Endodermal cell (in vitro differentiated cells): ENCODE measurements at places on chromosomes 5 and 9.

- H3K36me3 ChIP-seq, result no peaks in the 10 kb centered on the region
- no peak overlapping the region for H3K4me3 ChIP-seq
- H3K27me3 ChIP-seq, result peaks cover 7% of the 10 kb centered on the region
These were observed 124.5 kb upstream of the LRRTM2 start for GRCh38 chr5:138999674-139000073.

GRCh38 chr9:85158512-85158911, 489.0 kb downstream of the NTRK2 start:
- DNase-seq, result no peak
- no peak overlapping the region for H3K27ac ChIP-seq
- no peaks in the 10 kb centered on the region for H3K27me3 ChIP-seq
- peak overlapping the region; percentile 44 for H3K4me3 ChIP-seq
- peaks cover 21% of the 10 kb centered on the region for H3K4me1 ChIP-seq

- no peak overlapping the region for H3K27ac ChIP-seq
- H3K27me3 ChIP-seq, result no peaks in the 10 kb centered on the region
- no peaks in the 10 kb centered on the region for H3K4me1 ChIP-seq
- H3K4me3 ChIP-seq, result no peak overlapping the region
- no peak for DNase-seq
- H3K36me3 ChIP-seq, result peaks cover 33% of the 10 kb centered on the region
These were observed 97.9 kb downstream of the NLN start for GRCh38 chr5:65819905-65820240.

- no peaks in the 10 kb centered on the region for H3K27me3 ChIP-seq
- no peak overlapping the region for H3K27ac ChIP-seq
- H3K36me3 ChIP-seq, result no peaks in the 10 kb centered on the region
- DNase-seq, result no peak
These were observed 335.3 kb downstream of the MARCHF11 start for GRCh38 chr5:15844253-15844652.

- H3K27me3 ChIP-seq, result no peaks in the 10 kb centered on the region
- no peak within 1 kb of the TSS for H3K27ac ChIP-seq
- DNase-seq, result no peak
- H3K4me1 ChIP-seq, result no peaks in the 10 kb centered on the region
- H3K4me3 ChIP-seq, result peak within 1 kb of the TSS; percentile 6
These were observed at the start of gene GAPT for GRCh38 chr5:58491216-58491892. Gene GAPT (plus strand): TSS chr5:58491435. CDS start chr5:58494537, 3,102 bp downstream.
